Right lobe of liver (tissue), 6 donors: ENCODE measurements at places on chromosomes 12 and 14. TPM values are rescaled to one million over a fixed set of nuclear protein-coding genes. Genes with fewer than 3 reads are reported as not detected.

- no peak for DNase-seq
- H3K36me3 ChIP-seq, result no peaks in the 10 kb centered on the region
- H3K4me1 ChIP-seq, result peaks cover 37% of the 10 kb centered on the region
- no peaks in the 10 kb centered on the region for H3K27me3 ChIP-seq
Observed at GRCh38 chr14:99603471-99604277, at the start of gene CCDC85C. Gene CCDC85C, minus strand, starts transcription at chr14:99604207. Its CDS starts 248 bp downstream, at chr14:99603959.

- no peak overlapping the region for H3K4me3 ChIP-seq
- no peaks in the 10 kb centered on the region for H3K36me3 ChIP-seq
- H3K27me3 ChIP-seq, result peaks cover 4% of the 10 kb centered on the region
Observed at GRCh38 chr12:127389923-127390322, 877.0 kb upstream of the TMEM132C start.

DNA sequence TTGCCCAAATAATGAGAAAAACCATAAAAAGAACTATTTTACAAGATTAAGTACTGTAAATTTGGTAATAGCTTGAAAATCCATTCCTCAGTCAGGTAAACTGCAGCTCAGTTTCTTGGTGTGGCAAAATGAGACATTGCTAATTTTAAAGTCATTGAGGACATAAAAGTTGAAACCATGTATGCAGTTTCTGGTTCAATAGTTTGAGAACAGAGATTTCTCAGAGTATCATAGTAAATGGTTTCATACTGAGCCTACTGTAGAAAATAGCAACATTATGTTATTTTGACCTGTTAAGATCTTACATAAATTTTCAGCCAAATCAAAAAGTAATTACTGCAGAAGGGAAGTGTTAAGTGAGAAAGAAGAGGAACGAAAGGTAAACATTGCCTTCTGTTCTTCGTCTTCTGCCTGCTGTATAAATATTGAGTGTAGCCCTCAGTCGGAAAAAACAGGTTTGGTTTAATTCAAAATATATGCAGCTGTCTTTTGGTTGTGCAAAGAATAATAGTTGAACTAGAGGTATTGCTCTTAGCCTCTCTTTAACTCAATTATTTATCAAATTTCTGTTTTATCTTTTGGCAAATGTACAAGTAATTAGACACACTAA, 119.6 kb downstream of the SYNE2 start:
- H3K27ac ChIP-seq, result no peak overlapping the region
- no peaks in the 10 kb centered on the region for H3K4me1 ChIP-seq
- no peak overlapping the region for H3K4me3 ChIP-seq
- H3K27me3 ChIP-seq, result no peaks in the 10 kb centered on the region
- H3K36me3 ChIP-seq, result no peaks in the 10 kb centered on the region

GRCh38 chr12:101018540-101018939, 191.5 kb downstream of the SLC5A8 start:
- H3K27me3 ChIP-seq, result no peaks in the 10 kb centered on the region
- no peak overlapping the region for H3K4me3 ChIP-seq
- no peak overlapping the region for H3K27ac ChIP-seq
- no peak for DNase-seq
- H3K36me3 ChIP-seq, result no peaks in the 10 kb centered on the region

ZBTB42 gene
- total RNA-seq, result 10.7 TPM
